ENCODE measurements at places on chromosomes 3 and 15.

DNA sequence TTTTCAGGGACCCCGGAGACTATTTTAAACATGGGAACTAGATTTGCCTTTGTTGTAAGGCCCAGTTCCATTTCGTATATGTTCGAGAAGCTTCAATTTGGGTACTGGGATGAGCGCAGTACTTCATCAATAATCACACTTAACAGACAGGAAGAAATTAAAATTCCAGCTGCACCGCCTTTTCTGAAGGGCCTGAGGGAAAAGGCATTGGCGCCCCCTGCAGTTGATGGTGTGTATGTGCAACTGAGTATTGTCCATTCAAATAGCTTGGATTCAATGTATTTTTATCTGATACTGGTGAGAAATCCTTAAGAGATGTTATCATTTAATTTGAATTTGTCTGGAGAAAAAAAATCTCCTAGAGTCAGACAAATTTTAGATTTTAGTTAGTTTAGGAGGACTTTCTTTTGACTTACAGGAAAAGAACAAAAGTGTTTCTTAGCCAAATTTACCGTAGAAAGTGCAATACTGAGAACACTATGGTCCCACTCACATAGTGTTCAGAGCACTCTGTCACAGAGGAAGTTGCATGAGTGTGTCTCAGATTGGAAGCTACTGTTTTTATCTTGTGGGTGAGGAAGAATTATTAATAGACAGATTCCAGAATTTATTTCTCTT is 5.4 kb upstream of the ALDH1A2 start:
- peak; percentile 66 for DNase-seq

- DNase-seq = peak; percentile 70
These were observed 50.9 kb downstream of the MYL3 start for GRCh38 chr3:46812237-46812791.

DNA sequence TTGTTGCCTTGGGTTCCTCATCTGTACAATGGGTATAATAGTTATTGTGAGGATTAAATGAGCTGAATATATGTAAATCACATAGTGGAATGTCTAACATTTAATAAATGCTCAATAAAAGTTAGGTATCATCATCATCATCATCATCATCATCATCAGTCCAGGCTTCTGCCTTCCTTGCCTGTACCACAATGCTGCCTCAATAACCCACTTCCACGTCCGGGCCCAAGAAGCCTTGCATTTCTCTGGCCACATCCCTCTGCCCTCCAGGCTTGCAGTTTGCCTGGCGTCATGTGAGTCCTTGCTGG is 137.4 kb downstream of the THSD4 start:
- DNase-seq = no peak

DNA sequence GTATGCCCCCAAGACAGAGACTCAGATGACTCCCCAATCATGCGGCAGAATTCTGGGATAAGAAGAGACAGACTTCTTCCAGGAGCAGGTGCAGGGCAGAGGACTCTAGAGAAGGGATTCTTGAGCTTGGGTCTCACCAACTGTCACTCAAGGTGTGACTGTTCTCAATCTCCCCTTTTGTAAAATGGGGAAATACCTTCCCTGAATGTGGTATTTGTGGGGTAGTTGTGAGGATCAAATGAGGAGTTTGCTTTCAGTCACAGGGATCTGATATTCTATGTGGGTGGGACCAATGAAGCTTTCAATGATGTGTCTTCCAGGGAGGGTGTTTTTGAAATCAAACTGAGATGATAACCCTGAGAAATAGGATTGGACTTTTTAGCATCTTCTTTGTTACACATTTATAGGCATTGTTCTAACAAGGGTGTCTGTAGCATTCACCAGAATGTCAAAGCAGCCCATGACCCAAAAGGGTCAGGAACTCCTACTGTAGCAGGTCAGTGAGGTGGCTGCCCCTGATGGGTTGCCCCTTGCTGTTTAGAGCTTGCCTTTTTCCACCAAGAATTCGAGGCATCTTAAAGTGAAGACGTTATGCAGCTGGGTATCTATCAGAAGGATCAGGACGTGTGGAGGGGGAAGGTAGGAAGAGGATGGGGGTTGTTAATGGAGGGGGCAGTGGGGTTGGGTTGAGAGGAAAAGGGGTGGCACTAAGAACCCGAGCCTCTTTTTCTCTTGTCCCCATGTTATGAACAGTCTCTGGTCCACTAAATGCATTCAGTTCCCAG is 28.8 kb downstream of the UMPS start:
- DNase-seq = no peak

DNA sequence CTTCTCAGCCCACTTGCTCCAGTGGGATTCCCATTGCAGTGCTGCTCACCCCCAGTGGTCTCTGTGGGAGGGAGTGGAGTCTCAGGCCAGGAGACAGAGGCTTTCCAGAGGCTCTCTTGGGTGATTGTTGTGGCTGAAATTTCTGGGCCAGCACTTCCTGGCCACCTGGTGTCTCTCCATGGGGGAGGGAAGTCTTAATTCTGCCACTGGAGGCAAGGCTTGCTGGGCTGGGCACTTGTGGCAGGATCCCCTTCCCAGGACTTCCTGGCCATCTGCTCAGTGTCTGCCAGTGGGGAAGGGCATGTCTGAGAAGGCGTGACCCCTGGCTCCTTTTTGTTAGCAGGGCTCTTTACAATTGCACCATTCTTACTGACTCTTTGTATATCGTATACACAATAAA is 351.8 kb downstream of the GABRB3 start:
- DNase-seq = no peak

DNA sequence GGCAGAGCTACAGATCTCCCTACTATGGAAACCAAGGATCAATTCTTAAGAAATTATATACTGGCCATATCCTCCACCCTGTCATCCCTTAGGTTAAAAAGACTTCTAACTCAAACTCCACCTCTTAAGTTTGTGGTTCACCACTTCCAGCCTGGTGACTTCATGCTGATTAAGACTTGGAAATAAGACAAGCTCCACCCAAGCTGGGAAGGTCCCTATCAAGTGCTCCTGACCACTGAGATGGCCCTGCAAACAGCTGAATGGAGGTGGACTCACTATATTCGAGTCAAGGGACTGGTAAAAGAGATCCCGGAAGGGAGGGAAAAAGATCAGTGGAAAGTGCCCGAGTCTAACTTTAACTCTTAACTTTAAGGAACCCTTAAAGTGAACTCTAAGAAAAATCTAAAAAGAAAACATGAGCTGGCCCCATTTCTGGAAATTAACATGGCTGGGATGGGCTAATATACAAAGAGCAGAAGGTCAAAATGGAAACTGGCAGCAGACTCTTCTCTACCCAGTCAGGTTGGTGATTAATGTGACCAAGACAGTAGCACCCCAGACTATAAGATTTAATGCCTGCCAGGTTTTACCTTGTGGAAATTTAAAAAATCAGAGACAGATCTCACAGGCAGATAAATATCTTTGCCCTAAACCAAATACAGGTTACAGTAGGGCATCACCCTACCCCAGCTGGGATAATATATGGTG is 43.9 kb downstream of the PPCDC start:
- DNase-seq = peak; percentile 59

DNA sequence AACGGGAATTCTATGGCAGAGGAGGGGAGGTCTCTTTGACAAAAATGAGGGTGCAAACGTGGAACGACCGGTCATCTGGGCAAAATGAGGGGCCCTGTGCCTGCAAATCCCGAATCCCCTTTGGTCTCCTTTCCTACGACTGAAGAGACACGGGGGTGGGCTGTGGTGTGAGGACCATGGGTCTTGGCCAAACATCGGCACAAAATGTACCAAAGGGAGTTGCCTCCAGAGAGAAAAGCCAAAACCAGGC is 498 bp downstream of the ZNF280D start:
- no peak for DNase-seq

DNA sequence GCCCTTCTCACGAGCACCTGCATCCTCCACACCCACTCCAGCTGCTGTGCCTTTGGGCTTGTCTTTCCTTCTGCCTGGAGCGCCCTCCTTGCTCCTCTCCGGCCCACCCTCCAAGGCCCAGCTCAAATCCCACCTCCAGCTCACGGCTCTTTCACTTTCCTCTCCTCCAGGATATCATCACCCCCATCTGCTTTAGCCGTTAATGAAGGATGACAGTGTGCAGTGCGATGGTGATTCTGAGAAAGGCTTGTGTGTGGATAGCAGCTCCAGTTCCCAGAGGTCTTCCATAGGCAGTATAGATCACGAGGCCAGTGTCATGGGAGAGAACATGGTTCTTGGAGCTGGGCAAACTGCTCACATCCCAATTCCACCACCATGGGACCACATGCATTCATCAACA is 237.4 kb downstream of the TLE3 start:
- no peak for DNase-seq

DNA sequence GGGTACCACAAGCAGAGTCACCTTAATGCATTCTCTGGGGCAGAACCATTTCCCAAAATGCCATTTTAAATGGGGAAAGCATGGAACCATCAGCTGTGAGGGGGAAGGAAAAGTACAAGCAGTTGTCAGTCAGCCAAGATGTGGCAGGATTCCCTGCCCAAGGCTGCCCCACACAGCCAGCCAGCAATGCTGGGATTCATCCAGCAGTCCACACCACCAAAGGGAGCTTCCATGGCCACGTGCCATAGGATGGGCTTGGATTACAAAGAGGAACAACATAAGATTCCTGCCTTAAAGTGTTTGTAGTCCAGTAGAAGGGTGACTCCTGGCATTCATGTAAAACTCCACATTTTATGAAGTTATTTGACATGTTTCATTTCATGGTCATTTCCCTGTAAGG is 233.3 kb downstream of the SHOX2 start:
- DNase-seq = peak; percentile 21

- no peak for DNase-seq
These were observed 40.1 kb downstream of the SGO1 start for GRCh38 chr3:20145874-20146273.

DNA sequence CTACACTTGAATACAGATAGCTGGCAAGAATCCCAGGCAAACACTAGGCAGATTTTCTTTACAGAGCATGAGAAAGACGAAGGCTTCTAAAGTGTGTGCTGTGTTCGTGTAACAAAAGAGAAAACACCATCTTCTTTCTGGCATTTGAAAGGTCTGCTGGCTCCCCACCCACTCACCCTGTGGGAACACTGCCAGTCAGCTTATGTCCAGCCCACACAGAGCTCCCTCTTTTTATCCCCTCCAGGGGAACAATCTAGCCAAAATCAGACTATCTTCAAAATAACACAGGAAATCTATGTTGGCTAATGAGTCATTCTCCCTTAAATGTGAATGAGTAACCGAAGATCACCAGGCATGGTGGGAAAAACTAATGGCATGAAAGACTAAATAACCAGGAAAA is 45.6 kb upstream of the PAQR5 start:
- DNase-seq = peak; percentile 88

DNA sequence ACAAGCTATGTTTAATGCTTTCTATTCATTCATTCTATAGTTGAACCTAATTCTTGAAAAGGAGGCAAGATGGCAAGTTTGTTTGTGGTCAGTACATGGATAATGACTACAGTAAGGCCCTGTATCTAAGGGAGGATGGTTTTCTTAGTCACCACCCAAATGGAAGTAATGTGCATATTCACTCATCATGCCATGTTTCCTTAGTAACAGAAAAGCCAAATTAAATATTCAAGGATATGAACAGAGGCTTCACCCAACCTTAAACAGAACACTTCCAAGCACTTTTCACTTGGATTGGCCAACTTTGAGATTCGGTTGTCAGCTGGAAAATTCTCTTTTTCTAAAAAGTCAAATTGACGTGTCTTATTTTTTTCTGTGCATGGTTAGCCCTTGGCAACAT is 805.3 kb upstream of the LMCD1 start:
- DNase-seq = no peak

- DNase-seq = no peak
These were observed 48.9 kb downstream of the ZBBX start for GRCh38 chr3:167330993-167331785.

DNA sequence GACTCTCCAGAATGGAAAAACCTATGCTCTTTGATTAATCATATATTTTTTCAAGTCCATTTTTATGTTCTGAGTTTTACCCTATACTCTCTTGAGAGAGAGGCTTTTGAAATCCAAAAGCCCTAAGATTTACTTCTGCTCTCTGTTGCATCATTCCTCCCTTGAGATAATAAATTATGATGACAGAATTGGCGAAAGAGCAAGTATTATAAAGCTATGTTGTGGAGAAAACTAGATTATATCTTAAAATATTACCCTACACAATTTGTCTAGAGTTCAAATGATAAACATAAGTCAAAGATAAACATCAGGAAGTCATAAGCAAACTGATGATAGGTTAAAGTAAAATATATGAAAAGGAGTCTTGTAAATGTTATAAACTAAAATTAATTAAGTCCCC is 293.4 kb upstream of the MME start:
- peak; percentile 68 for DNase-seq

DNA sequence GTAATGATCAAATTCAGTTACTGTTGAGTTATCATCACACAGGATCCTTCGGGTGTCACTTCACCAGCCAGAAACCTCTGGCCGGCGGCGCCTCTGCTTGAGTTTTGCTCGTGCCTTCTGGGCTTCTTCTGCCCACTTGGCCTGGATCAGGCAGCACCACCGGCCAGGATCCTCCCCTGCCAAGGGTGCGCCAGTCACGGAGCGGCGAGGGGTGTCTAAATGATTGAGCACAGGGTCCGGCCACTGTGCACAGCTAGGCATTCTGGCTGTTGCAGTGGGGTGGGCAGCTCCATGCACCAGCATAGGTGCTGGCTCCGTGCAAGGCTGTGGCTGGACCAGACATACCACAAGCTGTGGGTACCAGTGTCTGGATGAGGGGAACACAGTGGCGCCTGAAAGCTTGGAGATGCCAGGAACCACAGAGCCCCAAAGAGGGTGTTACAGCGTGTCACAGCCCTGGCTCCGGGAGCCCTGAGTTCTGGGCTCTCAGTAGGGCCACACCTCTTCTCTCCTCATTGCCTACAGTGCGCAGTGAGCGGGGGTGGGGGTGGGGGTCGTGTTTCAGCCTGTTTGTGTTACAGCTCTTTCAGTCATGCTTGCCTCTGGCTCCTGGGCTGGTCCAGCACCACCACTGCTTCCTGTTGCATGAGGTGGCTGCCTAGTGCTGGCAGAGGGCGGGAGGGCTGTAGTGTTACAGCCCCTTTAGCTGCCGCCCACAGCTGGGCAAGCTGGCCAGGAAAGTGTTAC is 169.4 kb downstream of the FNDC3B start:
- DNase-seq = peak; percentile 46

DNA sequence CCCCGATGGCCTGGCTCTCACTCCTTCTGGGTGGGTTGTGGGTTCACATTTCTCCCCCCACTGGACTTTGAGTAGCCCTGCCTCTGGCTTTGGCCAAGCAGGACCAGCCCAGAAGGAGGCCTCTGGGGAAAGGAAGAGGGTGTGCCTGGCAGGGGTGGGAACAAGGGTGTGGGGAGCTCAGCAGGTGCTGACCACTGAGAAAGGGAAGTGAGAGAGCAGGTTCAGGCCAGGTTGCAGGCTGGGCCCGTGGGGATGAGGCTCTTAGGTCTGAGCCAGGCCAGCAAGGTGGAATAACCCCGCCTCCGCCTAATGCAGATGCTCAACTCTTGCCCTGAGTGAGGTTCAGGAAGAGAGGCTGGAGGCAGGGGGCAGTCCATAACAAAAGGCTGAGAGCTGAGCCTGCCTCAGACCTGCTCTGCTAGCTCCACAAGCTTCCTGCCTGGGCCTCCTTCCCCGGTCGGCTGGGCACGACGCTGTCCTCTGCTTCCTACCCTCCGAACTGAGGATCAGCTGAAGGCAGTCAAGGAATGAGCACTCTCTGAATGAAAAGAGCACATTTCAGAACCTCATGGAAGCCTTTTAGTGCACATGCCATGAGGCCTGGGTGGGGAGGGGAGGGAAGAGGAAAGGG is 82.7 kb downstream of the TLE3 start:
- no peak for DNase-seq

Measured in fibroblast of skin of right biceps (primary cell).